DND-41 (cell line): ENCODE measurements at places on chromosomes 12 and 14.

DNA sequence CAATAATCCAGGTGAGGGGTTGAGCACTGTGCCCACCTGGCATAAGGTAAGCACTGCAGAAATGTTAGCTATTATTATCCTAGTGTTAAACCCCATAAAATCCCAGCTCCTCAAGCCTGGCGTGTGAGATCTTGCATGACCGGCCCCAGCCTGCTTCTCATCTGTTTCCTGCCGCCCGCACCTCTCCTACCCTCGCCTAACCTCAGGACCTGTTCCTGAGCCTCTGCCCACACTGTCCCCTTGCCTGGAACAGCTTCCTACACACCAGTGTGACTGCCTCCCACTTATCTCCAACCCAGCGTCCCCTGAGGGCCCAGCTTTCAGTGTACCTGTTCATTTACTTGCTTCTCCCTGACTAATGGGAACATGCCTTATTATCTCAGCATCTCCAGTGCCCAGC is 24.7 kb downstream of the ISCA2 start:
- no peak for DNase-seq

GRCh38 chr12:95182868-95183415 is 34.3 kb downstream of the FGD6 start:
- DNase-seq = no peak

- no peak for DNase-seq
These were observed 6.0 kb downstream of the ULK1 start for GRCh38 chr12:131900397-131900796.

- no peak for DNase-seq
These were observed 545 bp downstream of the PPFIA2 start for GRCh38 chr12:81758421-81759189.

DNA sequence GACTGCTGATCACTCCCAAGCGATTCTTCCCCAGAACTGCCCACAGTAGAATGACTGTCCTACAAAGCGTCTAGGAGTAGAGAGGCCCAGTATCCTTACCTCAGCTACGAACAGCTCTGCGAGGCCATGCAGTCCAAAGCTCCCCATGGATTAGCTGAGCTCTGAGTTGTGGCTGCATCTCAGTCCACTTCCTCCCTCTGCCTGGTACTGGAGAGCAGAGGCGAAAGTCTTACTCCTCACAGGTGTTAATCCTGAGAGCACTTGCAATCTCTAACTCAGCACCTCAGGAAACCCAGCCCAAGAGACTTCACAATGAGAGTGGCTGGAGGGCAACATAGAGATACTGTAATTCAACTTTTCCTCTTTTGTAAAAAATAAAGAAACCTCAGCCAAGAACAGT is 493.1 kb downstream of the BCAT1 start:
- DNase-seq = no peak

DNA sequence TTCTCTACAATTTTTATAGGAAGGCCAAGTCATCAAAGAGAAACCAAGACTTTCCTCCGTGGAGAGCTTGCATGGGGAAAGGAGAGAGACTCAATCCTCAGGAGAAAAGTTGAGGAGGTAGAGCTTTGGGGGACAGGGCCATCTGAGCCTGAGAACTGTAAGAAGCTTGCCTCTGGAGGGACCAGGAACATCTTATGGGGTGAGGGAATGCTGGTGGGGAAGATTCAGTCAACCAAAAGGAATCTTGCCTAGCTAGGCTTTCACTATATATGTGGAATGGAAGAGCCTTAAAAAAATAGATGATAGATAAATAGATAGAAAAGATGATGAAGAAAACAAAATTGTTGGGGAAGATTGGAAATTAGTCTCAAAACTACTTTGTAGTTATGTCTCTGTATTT is 63.5 kb downstream of the DYRK2 start:
- DNase-seq = no peak

GRCh38 chr12:28027328-28027727 is 54.8 kb upstream of the PTHLH start:
- DNase-seq = peak; percentile 81

GRCh38 chr12:78239544-78239943 is 408.9 kb downstream of the NAV3 start:
- DNase-seq = no peak

DNA sequence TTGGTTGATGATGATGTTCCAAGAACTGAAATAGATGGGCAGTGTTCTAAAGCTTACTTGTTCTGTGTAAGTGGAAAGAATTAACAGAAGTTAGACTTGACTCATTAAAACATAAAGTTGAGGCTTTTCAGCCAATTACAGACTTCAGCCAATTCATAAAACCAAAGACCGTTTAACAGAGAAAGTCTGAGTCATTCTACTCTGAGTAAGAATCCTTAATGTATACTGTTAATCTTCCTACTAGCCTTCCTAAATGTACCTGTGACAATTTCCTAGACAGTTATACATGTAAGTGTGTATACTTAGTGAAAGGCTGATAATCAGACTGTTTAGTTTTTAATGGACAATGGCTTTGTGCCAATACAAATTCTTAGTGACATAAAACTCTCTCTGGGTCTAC is 681.0 kb downstream of the RPL10L start:
- DNase-seq = no peak

DNA sequence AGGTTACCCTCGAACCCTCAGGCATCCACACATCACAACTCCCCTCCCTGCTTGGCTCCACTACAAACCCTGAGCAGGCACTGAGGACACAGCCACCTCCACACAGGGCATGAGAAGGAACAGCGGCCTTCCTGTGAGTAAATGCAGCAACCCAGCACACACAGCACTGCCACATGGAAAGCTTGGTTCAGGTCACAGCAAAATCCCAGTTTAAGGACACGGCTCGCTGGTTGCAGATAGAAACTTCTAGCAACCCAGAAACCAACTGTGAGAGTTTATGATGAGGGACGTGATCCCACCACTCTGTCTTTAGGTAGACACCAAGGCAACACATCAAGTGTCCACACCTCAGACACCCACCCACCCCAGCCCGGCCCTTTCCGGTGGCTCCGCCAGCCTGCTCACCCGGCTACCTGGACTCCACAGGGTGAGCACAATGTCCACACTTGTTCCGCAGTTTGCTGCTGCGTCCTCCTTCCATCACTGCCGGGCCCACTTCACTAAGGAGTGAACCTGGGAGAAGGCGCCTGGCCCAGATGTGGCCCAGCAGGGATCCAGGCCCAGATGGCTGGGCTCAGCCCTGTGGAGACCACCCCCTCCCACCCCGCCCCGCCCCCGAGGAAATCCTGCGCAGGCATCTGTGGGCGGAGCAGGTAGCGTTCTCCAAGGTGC is 13.2 kb downstream of the CDCA4 start:
- no peak for DNase-seq

DNA sequence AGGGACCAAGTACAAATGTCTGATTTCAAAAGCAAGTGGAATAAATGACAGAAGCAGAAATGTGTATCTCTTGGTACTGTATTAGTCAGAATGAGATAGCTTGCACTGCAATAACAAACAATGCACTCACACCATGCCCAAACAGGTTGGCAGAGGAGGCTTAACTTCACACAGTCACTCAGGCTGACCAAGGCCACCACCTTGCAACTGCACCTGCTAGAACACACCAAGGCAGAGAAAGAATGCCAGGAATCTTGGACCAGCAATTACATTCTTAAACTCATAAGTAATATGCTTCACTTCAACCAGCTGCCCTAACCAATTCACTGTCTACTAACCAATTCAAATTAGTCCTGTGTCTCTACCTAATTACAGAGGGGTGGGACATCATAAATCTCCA is 378.3 kb downstream of the BCL11B start:
- no peak for DNase-seq

DNA sequence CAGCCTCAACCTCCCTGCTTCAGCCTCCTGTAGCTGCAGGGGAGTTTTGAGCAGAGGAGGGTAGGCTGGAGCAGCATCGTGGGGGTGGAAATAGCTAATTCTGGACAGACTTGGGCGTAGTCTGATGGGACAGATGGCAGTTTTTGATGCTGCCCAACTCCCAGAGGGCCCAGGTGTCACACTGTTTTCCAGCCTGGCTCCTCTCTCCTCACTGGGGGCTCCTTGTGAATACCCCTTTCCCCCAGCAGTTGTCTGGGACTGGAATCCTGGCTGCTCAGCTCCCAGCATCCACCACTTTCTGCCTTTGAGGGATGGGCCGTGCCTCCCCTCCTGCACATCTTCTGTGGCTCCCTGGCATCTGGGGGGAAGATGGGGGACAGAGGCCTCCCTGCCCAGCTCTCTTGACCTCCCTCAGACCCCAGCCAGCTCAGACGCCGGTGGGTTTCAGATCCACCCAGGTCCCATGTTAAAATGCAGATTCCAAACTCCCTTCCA is 34.0 kb downstream of the SH2B3 start:
- no peak for DNase-seq

GRCh38 chr14:59374048-59374447 is 91.1 kb downstream of the GPR135 start:
- DNase-seq = no peak

DNA sequence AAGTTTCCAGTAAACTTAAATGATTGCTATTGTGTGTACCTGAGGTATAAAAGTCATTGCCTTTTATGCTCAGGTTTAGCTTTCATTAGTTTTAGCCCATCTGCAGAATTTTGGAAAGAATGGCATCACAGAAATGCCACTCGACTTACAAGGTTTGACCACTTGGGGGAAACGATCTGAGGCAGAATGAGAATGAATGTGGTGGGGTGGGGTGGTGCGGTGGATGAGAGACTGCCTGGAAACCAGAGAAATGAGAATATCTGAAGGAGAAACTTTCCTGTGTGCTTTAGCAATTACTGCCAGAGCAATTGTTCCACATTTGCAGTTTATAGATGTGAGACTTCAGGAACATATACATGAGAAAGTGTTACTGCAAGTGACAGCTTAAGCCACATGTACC is 225.4 kb upstream of the PDE3A start:
- DNase-seq = no peak

DNA sequence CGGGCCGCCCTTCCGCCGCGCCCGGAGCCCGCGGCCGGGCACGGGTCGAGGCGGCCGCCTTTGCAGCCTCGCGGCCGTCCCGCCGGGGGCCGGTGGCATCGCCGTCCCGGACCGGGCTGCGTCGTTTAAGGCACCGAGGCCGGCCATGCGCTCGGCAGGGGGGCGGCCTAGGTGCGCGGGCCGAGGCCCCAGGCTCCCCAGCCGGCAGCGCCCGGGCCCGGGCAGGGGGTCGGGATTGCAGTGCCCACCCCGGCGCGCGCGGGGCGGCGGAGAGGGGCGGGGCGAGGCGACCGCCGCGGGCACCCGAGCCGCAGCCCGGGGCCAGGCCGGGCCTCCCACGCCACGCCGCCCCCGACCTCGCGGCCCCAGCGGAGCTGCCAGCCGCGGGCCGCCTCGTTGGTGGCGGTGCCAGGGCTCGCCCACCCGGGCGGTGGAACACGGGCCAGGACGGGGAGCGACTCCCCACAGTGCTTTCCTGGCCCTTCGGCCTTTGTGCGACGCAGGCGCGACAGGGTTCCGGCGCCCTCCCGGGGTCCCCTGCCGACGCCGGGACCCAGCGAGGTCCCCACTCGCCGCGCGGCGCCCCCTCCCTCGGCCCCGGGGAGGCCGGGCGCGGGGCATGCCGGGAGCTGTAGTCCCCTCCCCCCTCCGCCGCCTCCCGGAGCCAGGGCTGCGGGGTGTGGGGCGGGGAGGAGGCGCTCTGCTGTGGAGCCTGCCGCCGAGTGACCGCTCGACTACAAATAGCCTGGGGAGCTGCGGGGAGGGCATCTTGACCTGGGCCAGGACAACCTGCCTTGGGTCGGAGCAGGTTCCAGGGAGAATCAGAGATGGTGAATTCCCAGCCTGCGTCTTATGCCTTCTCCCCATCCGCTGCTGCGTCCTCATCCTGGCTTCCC is 769 bp downstream of the FKBP4 start:
- DNase-seq = peak; percentile 73

- no peak for DNase-seq
These were observed 168.1 kb upstream of the DAAM1 start for GRCh38 chr14:59020382-59020781.

GRCh38 chr14:95770777-95771176 is 56.9 kb upstream of the TCL1A start:
- peak; percentile 30 for DNase-seq

DNA sequence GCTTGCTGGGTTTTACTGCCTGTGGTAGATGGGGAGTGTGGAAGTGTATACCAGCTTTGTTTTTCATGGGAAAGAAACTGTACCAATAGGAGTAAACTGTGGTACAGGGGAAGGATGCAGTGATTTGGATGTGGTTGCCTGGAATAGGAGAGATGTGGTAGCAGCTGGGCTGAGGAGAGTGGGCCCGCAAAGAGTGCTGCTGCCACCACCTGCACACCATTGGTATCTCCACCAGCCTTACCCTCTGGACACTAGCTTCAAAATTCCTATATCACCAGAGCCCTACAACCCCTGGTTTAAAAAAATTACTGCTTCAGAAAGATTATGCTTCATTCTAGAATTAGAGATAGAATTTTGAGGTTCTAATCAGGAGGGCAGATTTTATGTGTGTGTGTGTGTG is 53.6 kb downstream of the AKAP6 start:
- DNase-seq = no peak

DNA sequence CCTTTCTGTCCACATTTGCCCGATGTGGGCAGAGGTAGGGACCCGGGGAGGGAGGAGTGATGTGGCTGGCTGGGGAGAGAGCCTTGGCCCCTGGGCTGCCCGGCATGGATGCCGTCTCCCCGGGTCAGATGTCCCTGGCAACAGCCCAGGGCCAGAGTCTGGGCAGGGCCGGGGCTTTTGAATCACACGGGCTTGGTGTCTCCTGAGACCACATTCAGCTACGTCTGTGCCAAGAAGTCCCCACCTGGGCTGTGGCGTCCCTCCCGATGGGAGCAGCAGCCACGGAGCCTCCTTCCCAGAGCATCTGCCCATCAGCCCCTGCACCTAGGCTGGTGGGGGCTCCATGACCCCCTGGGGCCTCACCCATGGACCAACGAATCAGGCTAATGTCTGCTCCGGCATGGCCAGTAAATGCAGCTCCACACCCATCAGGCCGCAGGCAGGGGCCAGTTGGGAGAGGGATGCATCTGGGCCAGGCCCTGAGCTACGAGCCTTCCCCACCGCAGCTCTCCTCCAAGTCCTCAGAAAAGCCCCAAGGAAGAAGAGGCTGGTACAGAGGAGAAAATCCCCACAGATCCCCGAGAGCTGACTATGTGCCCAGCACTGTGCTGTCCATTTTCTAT is 109.4 kb downstream of the RFLNA start:
- no peak for DNase-seq

DNA sequence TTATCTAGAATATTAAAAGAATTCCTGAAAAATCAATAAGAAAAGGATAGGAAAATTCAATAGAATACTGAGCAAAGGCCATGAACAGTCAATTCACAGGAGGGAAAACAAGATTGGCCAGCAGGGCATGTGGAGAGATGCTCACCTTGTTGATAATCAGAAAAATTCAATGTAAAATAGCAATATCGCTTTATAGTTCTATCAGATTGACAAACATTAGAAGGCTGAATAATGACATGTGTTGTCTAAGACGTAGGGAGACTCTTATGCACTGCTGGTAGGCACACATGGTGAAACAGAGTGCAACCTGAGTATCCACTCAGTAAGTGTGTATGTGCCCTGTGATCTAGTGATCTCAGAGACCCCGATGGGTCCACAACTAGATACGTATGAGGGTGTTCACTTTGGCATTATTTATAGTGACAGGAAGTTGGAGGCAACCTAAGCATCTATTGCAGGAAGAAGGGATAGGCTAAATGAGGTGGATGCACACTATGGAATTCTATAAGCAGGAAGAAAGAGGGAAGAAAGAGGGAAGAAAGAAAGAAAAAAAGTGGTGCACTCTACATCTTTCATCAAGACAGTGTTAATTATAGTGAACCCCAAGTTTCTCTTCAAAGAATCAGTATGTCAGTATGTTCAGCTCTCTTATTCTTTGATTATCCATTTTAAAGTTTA is 3.8 kb upstream of the ANKRD33 start:
- no peak for DNase-seq

GRCh38 chr14:76073717-76074116 is 78.0 kb upstream of the GPATCH2L start:
- DNase-seq = no peak
